Tibial nerve (tissue), 4 donors: ENCODE measurements at places on chromosomes 2 and 18. TPM values are rescaled to one million over a fixed set of nuclear protein-coding genes. Genes with fewer than 3 reads are reported as not detected.

- H3K27me3 ChIP-seq: no peaks in the 10 kb centered on the region
- H3K4me3 ChIP-seq: no peak overlapping the region
- no peaks in the 10 kb centered on the region for H3K36me3 ChIP-seq
- no peak overlapping the region for H3K27ac ChIP-seq
- no peak for DNase-seq
These were observed 74.6 kb downstream of the COL5A2 start for GRCh38 chr2:189104934-189105333.

GRCh38 chr18:37391698-37392548 lies 173.7 kb downstream of the CELF4 start:
- no peaks in the 10 kb centered on the region for H3K27me3 ChIP-seq
- H3K4me1 ChIP-seq: peaks cover 21% of the 10 kb centered on the region
- no peak overlapping the region for H3K4me3 ChIP-seq
- no peak overlapping the region for H3K27ac ChIP-seq
- no peak for DNase-seq
- H3K36me3 ChIP-seq: no peaks in the 10 kb centered on the region

TPO gene
- total RNA-seq: 7.2 TPM

DNA sequence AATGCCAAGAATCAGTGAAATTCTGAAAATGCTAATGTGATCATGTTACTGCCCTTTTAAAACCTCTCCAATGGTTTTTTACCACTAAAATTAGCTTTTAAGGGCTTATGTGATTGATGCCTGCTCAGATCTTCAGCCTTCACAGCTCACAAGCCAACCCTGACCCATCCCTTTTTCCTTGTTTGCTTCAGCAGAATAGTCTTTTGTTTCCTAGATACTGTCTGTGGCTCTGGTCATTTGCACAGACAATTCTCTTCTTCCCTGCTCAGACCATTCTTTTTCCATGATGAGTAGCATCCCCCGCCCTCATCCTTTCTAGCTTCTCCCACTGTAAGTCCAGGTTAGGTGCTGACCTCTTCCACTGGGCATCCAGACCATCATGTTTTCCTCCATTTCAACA lies 164.9 kb upstream of the NT5C1B start:
- H3K27ac ChIP-seq: no peak overlapping the region
- H3K36me3 ChIP-seq: no peaks in the 10 kb centered on the region
- H3K27me3 ChIP-seq: no peaks in the 10 kb centered on the region
- no peak for DNase-seq
- no peak overlapping the region for H3K4me3 ChIP-seq

DNA sequence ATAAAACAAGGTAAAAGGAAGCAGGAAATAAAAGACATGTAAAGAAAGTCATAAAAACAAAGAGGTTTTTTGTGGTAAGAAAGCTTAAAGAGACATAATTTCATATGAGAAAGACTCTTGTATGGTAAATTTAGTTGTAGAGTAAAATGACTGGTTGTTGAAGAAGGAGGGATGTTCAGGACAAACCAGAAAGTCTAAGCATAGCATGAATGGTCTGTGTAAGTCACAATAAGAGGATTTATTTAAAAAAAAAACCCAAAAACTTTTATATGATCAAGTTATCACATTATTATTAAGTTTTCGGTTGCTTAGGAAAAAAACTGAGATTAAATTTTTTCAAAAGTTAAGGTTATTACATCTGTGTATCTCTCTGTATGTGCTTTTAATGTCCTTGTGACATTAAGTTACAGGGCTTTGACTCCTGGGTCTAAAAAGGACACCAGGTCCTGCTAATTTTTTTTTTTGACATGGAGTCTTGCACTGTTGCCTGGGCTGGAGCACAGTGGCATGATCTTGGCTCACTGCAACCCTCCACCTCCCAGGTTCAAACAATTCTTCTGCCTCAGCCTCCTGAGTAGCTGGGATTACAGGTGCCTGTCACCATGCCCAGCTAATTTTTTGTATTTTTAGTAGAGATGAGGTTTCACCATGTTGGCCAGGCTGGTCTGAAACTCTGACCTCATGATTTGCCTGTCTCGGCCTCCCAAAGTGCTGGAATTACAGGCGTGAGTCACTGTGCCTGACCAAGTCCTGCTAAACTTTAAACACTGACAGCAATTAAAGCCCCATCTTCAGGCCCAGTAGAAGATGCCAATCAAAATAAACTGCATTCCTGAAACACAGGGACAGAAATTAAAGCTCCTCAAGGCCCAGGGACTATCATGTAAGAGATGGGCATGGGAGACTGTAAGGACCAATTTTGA lies 14.2 kb upstream of the OXER1 start:
- no peak overlapping the region for H3K4me3 ChIP-seq
- peaks cover 5% of the 10 kb centered on the region for H3K36me3 ChIP-seq
- no peak overlapping the region for H3K27ac ChIP-seq
- H3K27me3 ChIP-seq: no peaks in the 10 kb centered on the region
